Cerebellum (tissue), 4 donors: ENCODE measurements at places on chromosomes 3 and 15.

DNA sequence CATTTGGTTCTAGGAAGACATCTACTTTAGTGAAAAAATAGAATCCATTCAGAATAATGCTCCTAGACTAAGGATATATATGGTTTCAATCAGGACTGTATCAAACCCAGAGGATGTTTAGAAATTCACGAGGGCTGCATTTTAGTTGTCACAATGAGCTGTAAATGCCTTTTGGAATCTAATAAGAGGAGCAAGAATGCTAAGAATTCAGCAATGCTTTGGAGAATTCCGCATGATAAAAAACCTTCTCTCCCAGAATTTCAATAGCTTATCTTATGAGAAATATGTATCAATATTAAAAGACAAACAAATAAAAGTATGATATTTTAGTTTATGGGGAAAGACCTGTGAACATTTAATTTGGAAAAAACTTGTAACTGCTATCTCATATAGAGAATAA, 885.1 kb downstream of the ZPLD1 start:
- DNase-seq: no peak

- peak; percentile 49 for DNase-seq
Observed at GRCh38 chr15:83248151-83249029, 36.1 kb downstream of the BNC1 start.

- no peak for DNase-seq
Observed at GRCh38 chr15:49810720-49811119, 189.9 kb downstream of the DTWD1 start.

DNA sequence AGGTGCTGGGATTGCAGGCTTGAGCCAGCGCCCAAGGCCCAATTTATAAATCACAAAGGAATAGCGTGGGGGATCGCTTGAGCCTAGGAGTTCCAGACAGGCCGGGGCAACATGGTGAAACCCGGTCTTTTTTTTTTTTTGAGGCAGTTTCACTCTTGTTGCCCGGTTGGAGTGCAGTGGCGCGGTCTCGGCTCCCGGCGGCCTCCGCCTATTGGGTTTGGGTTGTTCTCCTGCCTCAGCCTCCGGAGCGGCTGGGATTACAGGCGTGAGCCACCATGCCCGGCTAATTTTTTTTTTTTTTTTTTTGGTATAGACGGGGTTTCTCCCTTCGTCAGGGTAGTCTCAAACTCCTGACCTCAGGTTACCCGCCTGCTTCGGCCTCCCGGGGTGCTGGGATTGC, 65.0 kb downstream of the GOLGA6L7 start:
- no peak for DNase-seq

GRCh38 chr3:41881233-41881821, 80.6 kb downstream of the ULK4 start:
- DNase-seq: peak; percentile 32

DNA sequence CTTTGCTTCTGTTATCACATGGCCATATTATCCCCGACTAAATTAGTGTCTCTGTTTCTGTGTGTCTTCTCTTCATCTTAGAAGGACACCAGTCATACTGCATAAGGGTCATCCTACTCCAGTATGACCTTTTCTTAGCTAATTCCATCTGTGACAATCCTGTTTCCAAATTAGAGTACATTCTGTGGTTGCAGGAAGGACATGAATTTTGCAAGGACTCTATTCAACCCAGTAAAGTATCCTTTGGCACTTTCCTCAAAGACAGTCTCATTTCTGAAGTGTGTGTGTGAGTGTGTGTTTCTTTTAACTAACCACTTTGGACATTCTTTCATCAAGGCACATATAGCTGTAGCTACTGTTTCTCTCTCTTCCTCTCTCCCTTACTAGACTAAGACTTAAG, 15.2 kb upstream of the MME start:
- DNase-seq: no peak

- no peak for DNase-seq
Observed at GRCh38 chr3:166125179-166125578, 288.0 kb upstream of the BCHE start.

- no peak for DNase-seq
Observed at GRCh38 chr3:11643201-11643603, 513 bp downstream of the VGLL4 start.

GRCh38 chr3:115359536-115359935, 212.4 kb upstream of the ZBTB20 start:
- DNase-seq: no peak

- DNase-seq: no peak
Observed at GRCh38 chr3:67017211-67017610, 19.1 kb downstream of the KBTBD8 start.

DNA sequence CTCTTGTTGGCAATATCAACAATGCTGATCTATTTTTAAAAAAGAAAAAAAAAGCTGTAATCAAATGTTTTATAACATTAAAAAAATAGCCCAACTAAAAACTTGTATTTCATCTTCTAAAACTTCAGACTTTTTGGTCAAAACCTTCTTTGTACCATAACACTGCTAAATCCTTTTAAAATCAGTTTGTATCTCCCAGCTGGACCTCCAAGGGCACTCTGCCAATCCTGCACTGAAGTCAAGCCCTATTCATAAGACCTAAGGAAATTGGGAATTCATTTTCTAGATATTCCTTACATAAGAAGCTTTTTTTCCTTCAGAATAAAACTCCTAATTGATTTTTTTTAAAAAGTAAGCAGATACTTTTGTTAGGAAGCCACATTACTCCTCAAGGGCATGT, 38.2 kb upstream of the HCLS1 start:
- no peak for DNase-seq

- no peak for DNase-seq
Observed at GRCh38 chr3:51311055-51311454, 74.0 kb upstream of the MANF start.

GRCh38 chr3:111152496-111152895, 80.9 kb downstream of the NECTIN3 start:
- no peak for DNase-seq

GRCh38 chr15:47027322-47027946, 689.9 kb upstream of the SEMA6D start:
- no peak for DNase-seq

- DNase-seq: no peak
Observed at GRCh38 chr15:100215031-100215842, 126.5 kb downstream of the ADAMTS17 start.

GRCh38 chr3:183270344-183270743, 17.3 kb downstream of the B3GNT5 start:
- DNase-seq: no peak

DNA sequence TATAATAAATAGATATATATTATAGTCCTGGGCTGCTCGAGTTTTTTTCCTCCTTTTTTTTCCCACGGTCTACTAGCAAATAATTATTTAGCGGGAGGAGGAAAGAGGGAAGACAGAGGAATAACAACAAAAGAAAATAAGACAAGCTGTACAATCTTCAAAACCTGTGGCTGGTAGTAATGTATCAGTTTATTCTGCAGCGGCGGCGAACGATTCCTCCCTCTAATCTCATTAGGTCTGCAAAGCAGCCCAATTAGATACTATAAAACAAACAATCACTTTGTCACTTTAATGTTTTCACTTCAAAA, 390 bp upstream of the TLE3 start:
- DNase-seq: no peak

- no peak for DNase-seq
Observed at GRCh38 chr15:33934396-33934795, 33.9 kb upstream of the CHRM5 start.

- DNase-seq: peak; percentile 18
Observed at GRCh38 chr15:82139823-82140268, 94.0 kb upstream of the MEX3B start.

DNA sequence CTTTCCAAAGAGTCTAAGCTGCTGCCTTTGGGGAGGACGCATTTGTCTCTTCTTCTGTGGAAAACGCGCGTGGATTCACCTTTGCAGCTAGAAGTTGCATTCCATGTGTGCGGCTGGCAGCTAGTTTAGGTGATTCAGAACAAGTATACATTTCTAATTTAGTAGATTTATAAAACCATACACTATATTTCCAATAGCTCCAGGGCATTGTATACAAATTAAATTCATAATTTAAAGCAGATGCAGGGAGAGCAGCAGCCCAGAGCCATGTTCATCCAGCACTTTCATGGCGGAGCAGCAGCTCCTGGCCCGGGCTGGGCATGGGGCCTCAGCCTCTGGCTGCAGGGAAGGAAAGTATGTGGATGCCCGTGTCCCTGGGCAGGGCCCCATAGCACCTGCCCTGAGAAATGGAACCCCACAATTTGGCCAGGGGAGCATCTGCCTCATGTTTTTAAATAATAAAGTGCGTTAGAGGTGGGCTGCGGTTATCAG, 42.8 kb upstream of the SEC22A start:
- DNase-seq: no peak

GRCh38 chr3:65953881-65954733, 84.6 kb downstream of the MAGI1 start:
- DNase-seq: peak; percentile 82

GRCh38 chr15:61780278-61780980, 279.8 kb downstream of the VPS13C start:
- no peak for DNase-seq

GRCh38 chr3:195036203-195036505, 234.8 kb downstream of the XXYLT1 start:
- DNase-seq: no peak

DNA sequence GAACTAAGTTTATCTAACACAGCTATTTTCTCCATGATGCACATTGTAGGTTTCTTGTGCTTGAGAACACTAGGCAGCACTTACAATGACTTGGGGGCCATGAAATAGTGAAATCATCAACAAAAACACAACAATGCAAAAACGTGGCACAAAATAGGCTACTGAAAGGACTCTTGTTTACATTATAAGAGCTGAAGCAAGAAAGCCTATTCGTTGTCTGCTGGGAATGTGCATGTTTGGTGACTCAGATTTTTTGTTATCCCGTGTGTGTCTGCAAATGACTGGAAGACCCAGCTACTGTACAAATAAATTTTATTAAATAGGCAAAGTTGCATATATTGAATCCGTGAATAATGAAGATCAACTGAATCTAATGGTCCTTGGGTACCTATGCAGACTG, 85.0 kb downstream of the TCF12 start:
- DNase-seq: no peak
